ENCODE measurements at places on chromosomes 3 and 15. TPM values are rescaled to one million over a fixed set of nuclear protein-coding genes. Genes with fewer than 3 reads are reported as not detected.

TLR9 gene
- total RNA-seq, result 2.0 TPM

DNA sequence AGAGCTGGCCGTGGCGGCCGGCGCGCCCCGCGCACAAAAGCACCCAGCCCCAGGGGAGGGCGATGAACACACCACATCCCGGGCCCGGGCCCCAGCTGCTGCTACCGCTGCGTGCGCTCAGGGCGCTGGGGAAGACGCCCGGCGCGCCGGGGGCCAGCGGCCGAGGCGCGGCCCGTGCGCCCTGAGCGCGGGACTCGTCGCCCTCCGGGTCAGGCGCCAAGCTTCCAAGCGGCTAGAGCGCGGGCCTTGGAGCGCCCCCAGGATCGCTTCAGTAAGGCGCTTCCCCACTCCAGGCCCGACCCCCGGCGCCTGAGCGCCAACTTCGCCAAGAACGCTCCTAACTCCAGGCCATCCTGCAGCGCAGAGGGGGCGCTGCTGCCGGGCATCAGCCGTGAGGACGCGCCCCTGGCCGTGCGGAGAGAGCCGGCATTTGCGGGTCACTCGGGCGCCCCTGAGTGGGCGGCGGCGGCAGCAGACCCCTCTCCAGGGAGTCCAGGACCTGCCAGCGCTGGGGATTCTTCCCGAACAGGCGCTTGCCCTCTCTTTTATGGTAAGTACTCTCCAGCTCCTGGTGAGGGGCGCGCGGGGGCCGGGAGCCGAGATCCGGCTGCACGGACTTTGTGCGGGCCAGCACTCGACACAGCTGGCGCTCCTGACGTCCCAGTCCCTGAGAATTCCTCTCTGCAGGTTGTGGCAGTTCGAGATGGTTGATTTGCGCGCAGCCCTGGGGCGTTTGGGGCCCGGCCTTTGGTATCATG lies 475 bp downstream of the SPSB4 start:
- peaks cover 11% of the 10 kb centered on the region for H3K4me1 ChIP-seq
- H3K4me3 ChIP-seq, result peak overlapping the region; percentile 55
- no peak overlapping the region for H3K27ac ChIP-seq
- peak; percentile 11 for DNase-seq

GRCh38 chr3:180875124-180875698 lies 37.3 kb upstream of the FXR1 start:
- peaks cover 24% of the 10 kb centered on the region for H3K27me3 ChIP-seq
- no peak for DNase-seq
- no peaks in the 10 kb centered on the region for H3K4me1 ChIP-seq
- H3K4me3 ChIP-seq, result no peak overlapping the region

DNA sequence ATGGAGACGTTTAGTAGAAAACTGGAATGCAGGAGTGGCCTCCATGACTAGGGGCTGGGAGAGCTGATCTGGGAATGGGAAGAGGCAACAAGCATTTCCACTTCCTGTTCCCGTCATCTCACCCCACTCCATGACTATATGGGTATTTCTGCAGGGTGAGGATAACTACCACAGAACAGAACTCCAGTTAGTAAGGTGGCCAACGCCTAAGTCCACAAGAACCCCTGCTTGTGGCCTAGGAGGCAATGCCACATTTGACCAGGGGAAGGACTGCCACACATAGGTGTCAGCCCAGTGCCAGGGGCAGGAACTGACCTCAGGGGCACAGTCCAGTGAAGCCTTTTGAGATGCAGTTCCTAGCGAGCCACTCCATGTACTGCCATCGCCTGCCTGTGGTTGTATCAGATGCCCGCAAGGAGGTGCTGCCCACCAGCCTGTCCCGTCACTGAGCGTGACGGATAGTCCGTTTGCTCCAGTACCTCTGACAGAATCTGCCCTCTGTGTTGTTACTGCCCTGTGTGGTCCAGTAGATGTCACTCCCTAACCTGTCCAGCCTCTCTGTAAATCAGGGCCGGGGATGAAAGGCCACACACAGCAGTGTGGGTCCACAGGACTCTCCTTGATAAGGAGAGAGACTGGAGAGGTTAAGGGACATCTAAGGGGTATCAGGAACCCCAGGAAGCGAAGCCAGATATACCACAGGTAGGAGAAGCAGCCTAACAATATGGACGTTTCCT lies 3.5 kb upstream of the MTFMT start:
- H3K27ac ChIP-seq, result no peak overlapping the region
- DNase-seq, result peak; percentile 66
- peaks cover 11% of the 10 kb centered on the region for H3K4me1 ChIP-seq
- no peak overlapping the region for H3K4me3 ChIP-seq
- H3K27me3 ChIP-seq, result peaks cover 3% of the 10 kb centered on the region
